ENCODE measurements at places on chromosomes 2 and 18.

DNA sequence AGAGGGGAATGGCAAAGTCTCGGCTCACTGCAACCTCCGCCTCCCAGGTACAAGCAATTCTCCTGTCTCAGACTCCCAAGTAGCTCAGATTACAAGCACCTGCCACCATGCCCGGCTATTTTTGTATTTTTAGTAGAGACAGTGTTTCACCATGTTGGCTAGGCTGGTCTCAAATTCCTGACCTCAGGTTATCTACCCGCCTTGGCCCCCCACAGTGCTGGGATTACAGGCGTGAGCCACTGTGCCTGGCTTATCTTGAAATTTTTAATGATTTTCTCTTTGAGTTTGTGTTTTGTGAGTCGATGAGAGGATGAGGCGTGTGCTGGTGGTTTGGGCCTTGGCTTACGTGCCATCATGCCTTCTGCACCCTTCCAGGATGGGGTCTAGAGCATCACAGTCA is 101.3 kb upstream of the ST3GAL5 start:
- no peak for DNase-seq

DNA sequence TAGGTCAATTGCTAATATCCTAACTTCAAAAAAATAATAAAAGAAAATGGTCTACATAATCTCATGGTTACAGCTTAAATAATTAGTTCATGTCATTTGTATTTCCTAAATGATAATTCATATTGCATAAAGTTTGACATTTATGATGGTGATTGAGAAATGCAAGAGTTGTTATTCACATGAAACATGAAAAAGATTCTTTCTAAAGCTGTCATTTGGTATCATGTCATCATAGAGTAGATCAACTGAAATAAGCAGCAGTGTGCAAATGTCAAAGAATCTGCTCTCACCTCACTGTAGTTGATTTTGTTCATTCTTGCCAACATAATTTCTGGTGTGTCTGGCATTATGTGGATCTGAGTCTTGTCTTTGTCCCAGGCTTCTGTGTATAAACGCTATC is 95.3 kb downstream of the NEB start:
- DNase-seq: no peak

- DNase-seq: no peak
Observed at GRCh38 chr18:60421356-60422118, 49.0 kb upstream of the MC4R start.

DNA sequence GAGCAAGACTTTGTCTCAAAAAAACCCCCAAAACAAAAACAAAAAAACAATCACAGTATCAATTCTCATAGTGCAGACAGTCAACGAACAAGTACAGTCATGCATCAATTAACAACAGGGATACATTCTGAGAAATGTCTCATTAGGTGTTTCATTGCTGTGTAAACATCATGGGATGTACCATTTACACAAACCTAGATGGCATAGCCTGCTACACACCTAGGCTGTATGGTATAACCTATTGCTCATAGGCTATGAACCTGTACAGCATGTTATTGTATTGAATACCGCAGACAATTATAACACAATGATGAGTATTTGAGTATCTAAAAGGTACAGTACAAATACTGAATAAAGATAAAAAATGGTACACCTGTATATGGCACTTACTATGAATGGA is 67.8 kb upstream of the LMAN1 start:
- no peak for DNase-seq

- DNase-seq: no peak
Observed at GRCh38 chr2:176126929-176127773, 2.4 kb upstream of the HOXD8 start.

GRCh38 chr2:232333361-232334135 is 45.0 kb upstream of the ALPP start:
- DNase-seq: no peak

GRCh38 chr18:66646609-66647008 is 42.7 kb upstream of the CDH19 start:
- DNase-seq: no peak

DNA sequence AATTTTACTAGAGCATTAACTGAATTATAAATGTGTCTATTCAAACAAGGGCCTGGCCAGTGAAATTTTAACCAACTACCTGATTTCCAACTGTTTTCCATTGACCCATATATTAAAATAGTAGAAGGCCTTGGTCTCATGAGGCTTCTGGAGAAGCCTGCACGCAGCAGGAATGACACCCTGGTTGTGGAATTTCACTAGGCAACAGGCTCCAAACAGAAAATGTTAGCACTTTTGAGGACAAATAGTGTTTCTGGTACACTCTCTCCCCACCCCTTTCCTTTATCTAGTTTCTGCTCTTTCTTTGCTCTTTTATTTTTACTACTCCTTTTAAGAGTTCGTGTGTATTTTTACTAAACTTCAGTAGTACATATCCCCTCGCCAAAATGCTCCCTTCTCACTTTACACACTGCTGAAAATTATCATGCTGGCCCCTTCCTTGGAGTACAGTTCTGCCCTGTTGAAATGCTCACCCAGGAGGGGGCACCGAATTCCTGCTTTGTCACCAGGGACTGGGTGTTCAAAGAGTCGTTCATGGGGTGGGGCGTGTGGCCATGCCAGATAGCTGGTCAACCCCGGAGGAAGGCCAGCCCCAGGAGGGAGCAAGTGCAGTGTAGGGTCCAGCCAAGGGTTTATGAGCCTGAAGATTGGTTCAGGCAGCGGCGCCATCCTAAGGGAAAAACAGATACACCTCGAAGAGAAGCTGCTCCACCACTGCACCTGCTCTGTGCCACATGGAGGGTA is 22.1 kb upstream of the COL6A3 start:
- DNase-seq: no peak

- no peak for DNase-seq
Observed at GRCh38 chr18:58525517-58525916, 103.4 kb downstream of the ALPK2 start.

GRCh38 chr2:99507937-99508818 is 18.4 kb upstream of the REV1 start:
- DNase-seq: peak; percentile 87

GRCh38 chr18:47334966-47335365 is 83.5 kb upstream of the SKOR2 start:
- no peak for DNase-seq

- DNase-seq: no peak
Observed at GRCh38 chr2:109005686-109006204, 16.7 kb upstream of the EDAR start.

DNA sequence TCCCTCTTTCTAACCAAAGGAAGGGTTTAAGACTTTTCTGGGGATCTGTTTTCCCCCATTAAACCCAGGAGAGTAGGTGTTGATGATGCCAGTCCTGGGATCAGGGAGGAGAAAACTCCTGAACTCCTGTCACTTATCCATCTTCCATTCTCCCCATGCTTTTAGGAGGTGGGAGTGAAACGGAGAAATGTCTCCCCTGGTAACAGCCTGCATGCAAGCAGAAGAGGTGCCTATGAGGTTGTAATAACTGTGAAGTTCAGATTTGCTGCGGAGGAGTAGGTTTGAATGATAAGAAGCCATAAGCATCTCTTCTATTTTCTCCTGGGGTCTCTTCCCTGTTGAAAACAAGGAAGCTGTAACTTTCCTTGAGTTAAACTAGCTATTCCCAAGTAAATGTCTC is 150.8 kb downstream of the SLC4A3 start:
- no peak for DNase-seq

DNA sequence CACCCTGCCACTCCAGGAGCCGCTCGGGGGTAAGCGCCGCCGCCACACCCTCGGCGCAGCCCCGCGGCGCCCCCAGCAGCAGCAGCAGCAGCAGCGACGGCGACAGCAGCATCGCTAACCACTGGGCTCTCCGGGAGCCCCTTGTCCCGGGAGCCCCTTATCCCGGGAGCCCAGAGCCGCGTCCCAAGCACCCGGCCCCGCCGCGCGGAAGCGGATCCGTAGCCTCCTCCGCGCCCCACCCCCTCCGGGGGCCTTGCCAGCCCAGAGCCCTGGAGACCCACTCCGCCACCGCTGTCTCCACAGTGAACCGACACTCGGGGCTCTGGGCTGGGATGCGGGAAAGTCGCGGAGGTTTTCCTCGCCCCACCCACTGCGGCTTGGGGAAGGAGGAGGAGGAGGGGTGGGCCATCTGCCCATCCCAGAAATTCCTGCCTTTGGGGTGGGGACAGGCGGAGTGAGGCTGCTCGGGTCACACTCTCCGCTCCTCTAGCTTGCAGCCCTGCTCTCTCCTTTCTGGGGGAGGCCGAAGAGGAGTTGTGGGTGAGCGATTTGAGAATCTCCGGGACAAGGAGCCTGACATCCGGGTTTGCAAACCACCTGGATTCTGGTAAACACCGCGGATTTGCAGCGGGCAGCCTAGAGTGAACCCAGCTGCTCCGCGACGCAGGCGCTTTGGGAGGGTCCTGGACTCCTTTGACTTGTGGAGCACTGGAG is at the start of gene PLA2R1:
PLA2R1 (minus strand) TSS at position 324 of the 714 bp plus-strand sequence; CDS start at position 112, 212 bp downstream.
- no peak for DNase-seq

DNA sequence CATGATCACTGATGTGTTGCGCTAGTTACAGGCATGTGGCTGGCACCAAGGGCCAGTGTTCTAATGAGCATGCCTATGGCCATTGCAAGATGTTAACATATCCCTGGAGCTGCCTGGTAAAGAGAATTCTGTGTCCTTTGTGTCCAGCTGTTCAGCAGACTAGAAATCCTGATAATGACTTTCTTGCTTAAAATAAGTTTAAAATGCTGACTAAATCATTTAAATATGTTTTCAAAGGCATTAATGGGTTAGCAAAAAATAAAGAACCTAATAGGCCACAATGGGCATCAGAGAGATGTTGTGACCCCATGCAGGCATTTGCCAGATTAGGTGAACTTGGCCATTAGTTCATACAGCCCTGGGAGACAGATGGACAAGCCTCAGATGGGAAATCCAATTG is 67.5 kb downstream of the GPR39 start:
- DNase-seq: no peak

GRCh38 chr18:48897531-48897930 is 53.2 kb downstream of the SMAD7 start:
- DNase-seq: no peak

DNA sequence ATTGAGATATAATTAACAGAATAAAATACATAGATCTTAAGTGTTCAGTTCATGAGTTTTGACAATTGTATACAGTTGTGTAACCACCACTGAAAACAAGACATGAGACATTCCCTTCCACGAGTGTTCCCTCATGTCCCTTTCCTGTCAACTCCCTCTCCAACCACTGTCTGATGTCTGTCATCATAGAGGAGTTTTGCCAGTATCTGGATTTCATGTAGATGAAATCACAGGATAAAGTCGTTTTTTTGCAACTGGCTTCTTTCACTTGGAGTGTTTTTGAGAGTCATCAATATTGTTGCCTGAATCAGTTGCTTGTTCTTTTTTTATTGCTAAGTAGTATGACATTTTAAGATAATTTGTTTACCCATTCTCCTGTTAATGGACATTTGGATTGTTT is 52.7 kb downstream of the RBMS1 start:
- DNase-seq: no peak

- no peak for DNase-seq
Observed at GRCh38 chr2:8927510-8928455, 75.7 kb downstream of the MBOAT2 start.

DNA sequence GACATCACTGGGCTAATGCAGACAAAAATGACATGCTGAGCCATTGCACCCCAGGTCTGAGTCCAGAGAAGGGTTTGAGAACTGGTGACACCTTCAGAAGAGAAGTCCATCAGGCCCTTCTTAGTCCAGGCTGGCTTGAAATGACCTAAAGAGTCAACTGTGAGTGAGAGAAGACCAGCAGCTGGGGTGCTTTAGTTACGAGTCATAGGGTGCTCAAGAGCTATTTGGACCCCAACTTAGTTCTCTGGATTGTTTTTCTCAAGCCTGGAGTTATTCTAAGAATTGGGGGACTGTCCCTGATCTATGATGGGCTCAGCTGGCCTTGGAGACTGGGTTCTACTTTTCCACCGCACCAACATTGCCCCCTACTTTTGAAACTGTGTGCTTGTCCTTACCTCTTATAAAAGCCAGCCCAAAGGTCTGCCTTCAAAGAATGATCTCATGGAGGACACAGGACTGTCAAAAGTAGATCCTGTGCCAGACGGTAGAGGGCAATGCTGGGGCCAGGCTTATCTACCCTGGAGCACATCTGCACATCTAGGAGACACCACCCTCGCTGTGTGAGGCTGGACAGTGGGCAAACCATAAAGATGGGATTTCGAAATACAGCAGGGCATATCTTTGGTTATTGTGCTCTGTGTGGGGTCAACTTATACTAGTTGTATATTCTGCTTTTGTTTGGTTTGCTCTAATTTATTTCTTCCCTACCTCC is 333.0 kb upstream of the SLC14A2 start:
- no peak for DNase-seq

DNA sequence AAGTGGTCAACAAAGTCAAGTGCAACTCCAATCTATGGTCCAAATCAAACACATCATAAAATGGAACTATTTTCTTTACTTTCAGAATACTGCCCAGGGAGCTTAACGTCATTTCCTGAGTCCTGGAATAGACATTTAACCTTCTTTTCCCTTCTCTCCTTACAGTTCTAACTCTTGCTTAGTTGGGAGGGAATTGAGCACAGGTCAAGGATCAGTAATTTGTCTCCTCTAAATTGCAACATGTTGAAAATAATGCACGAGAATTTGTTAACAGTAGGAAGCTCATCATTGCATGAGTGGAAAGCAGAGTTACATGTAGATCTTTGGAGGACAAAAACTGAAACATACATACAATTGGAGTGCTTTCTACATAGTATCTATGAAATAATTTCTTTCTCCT is 87.7 kb downstream of the MEP1B start:
- no peak for DNase-seq

DNA sequence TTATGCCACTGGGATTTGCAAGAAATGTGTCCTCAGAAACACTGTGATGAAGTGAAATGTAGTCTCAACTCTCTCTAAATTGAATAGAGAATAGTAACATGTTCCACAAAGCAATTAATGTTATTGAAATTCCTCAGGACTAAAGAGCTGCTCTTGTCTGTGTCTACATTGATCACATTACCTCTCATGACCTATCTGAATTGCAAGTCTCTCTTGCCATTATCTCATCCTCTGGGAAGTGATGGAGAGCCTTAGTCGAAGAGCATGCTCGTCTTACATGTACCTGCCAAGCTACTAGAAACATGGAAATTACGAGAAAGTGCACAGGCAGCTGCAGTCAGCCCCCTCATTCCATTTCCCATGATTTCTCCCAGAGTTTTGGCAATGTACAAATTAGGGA is 561.1 kb upstream of the ZNF804A start:
- no peak for DNase-seq

DNA sequence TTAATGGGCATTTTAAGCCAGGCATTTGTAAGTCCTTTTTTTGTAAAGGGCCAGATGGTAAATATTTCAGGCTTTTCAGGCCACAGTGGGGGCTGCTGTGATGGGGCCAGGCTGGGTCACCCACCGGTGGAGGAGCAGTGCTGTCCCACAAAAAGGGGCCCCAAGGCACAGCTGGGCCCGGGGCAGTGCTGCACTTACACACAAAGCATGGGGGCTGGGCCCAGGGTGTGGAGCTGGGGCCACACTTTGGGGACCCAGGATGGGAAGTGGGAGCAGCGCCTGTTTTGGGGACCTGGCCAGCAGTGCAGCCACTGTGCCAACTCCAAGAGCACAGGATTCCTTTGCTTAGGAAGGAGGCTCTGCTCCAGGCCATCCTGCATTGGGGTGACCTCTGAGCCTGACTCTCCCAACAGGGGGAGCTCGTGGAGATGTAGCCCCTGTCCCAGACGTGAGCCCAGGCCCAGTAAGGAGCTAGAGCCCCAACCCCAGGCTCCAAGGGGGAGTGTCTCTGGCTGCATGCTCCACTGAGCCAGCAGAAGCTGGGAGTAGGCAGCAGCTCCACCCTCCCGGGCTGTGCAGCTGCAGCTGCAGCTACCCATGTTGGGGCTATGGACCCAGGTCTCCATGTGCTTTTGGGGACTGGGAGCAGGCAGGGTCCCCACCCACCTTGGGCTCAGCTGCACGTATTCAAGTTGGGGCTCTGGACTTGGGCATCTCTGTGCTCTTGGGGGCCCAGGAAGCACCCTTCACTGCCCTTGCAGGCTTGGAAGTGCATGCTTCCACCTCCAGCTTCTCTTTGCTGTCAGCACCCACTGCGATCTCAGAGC is 1036.5 kb upstream of the CNTNAP5 start:
- no peak for DNase-seq

Measured in SHP77 treated with DMSO at 0.1 percent for 48 hours (cell line).